Bone marrow (tissue), 2 donors: ENCODE measurements at places on chromosomes 7 and 10.

GRCh38 chr10:82643076-82643475, 768.1 kb downstream of the NRG3 start:
- DNase-seq: no peak

DNA sequence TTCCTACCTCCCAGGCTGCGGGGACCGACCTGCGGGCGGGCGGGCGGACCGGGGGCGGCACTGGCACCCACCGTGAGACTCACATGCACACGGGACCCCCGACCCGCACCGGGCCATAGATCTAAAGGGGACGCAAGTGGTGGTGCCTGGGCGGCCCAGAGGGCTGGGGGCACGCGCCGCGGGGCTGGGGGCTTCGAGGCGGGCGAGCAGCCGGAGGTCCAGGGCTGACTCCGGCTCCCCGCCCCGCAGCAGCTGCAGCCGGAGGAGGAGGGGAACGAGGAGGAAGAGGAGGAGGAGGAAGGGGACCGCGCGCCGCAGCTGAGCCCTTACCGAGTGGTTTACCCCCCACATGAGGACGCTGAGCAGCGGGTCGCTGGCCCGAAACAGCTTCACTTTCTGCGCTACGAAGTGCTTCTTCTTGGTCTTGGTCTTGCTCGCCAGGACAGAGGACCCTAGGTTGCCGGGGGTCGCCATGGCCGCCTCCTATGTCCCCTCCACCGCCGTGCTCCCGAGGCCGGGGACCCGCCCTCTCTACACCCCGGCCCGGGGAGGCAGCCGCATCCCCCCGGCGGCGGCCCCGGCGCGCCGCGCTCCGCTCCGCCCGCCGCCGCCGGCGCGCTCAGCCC, 412 bp downstream of the PIP4K2A start:
- DNase-seq: peak; percentile 21

- DNase-seq: no peak
These were observed 200.6 kb downstream of the DIP2C start for GRCh38 chr10:488933-489215.

DNA sequence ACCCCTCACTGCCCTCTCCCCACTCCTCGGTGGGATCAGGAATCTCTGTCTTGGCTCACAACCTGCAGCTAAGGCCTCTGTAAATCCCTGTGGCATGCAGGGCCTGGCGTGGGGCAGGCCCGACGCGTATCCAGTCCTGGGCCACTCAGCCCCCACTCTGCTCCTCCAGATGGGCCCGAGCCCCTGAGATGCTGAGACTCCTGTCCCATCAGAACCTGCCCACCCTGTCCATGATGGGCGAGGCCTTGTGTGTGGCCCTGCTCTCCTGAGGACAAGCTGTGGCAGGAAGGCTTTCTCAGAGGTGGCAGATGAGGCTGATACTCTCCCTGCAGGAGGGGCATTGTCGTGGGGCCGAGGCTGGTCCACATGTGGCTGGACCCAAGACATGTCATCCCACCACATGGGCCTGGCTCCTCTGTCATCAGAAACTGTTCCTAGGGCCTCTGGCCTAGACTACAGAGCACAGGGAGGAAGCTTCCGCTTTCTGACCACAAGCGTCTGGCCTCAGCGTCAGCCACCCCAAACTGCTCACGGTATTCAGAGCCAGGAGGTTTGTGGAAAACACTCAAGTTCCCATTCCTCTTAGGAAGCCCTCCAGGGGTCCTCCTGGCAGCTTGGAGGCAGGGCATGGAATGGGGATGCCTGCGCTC, 6.0 kb downstream of the ALOX5 start:
- no peak for DNase-seq

- DNase-seq: no peak
These were observed 11.0 kb downstream of the TMEM140 start for GRCh38 chr7:135158874-135159273.

DNA sequence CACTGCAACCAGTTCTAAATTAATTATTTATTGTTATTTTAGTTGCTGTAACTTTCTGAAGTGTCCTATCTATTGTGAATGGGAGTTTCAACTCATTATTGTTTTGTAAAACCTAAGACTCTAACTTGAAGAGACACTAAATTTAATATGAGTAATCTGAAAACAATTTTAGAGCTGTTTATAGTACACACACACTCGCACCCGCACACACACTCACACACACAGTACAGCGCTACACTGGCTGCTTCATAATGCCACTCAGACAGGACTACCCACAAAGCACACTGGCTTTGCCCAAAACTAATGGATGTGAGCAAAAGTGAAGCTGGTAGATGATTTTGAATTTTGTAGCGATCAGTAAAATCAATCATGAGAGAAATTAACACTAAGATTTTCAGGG, 238.9 kb upstream of the ETV1 start:
- no peak for DNase-seq

GRCh38 chr7:77403957-77404356, 12.2 kb downstream of the GSAP start:
- no peak for DNase-seq

DNA sequence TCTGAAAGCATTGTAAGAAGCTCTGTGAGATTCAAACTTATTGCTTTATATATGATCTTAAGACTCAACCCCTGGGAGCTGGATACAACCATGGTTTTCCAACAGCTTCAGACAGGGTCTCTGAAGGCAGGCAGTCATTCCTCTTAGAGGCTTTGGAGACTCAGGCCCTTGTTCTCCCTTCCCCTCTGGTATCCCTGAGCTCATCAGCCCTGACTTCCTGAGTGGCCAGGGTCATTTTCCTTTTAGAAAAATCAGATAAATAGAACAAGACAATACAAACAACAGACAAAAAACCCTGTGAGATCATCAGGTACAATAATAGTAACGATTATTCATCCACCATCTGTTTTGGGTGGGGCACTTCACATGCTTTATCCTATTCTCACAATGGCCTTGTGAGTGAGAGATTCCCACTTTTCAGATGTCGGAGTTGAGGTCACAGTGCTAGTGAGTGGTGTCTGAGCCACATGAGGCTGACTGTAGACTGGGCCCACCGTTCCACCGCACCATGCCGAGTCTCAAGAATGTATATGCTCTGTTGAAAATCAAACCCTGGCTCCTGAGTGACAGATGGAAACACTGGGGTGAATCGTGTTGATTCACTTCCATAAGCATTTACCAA, 144.2 kb downstream of the CXCL12 start:
- DNase-seq: no peak

- no peak for DNase-seq
These were observed 17.3 kb upstream of the NRBF2 start for GRCh38 chr10:63115732-63116383.

DNA sequence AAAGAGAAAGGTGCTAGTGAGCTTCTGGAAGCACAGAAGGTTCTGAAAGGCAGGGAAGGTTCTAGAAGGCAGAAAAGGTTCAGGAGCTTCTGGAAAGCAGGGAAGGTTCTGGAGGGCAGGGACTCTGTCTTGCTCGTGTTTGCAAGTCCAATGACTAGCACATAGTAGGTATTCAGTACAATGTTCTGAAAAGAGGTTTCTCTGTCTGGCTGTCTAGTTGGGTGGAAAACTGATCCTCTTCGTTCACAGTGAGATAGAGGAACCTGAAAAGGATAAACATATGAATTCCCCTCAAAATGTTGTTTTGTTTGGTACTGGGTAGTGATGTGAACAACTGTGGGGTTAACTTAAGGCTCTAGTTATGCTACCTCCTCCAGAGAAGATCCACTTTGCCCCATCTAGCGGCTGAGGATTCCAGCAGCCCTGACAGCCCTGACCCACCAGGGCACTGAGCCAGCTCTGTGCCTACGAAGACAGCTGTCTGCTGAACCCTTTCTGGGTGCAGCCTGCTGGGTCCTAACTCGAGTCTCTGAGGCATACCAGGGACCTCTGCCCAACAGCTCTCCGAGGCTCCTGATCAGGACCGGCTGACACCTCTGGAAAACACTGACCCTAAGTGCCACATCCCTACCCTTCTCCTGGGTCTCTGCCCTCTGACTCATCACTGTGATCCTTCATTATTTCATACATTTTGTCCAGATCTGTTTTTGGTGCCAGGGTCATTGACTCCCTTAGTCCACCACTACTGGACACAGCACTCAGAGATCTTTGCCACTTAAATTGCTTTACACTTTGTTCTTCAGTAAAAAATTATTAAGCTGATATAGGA, 15.4 kb downstream of the PTPRN2 start:
- no peak for DNase-seq
